ENCODE measurements at places on chromosomes 4 and X.
A peak's percentile ranks its signal among the peaks of the same experiment; 100 is the strongest.

DNA sequence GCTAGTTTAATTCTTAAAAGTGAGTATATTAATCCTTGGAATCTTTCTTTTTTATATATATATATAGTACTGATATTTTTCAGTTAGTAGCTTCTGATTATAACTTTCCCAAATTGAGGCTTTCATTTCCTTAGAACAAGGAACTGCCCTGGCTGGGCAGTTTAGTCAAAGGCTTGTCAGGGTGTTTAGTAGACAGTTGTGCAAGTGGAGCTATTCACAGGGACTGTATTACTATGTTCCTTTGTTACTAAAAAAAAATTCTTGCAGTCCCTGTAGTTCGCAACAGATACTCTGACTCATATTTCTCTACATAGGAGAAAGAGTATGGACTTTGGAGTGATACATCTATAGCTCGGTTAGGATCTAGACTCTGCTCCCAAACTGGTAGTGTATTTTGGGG is 20.8 kb downstream of the USO1 start:
- DNase-seq = peak; percentile 83

DNA sequence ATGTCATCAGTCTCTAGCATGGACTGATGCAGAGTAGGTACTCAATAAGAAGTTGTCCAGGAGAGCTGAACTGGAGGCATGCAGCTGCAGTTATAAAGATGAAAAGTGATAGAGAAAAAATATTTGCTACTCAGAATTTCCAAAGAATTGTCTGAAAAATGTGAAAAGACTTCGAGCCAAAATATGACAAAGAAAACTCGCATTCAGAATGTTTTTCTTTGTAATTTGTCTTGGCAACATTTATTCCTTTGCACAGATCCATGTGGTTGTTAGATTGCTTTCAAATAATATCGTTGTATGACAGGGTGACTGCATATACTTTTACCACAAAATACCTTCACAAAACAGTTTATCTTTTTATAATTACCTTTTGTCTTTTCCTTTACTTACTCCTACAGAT is 128.0 kb upstream of the SLC4A4 start:
- no peak for DNase-seq

DNA sequence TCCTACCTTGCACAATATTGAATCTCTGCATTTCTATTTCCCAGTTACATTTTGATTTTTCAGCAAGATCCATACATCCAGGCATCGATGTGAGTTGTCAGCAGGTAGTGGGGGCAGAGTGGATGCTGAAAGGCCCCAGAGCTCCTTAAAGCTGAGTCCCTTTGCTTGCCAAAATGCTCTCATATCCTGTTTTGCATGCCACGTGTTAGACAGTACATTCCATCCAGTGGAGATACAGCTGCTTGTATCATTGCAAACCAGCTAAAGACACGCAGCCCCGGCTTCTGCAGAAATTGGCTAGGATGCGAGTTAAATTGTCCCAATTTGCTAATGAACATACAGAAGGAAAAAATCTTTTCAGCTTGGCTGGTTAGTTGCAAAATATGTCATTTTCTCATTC is 179.6 kb upstream of the MXRA5 start:
- peak; percentile 41 for DNase-seq

DNA sequence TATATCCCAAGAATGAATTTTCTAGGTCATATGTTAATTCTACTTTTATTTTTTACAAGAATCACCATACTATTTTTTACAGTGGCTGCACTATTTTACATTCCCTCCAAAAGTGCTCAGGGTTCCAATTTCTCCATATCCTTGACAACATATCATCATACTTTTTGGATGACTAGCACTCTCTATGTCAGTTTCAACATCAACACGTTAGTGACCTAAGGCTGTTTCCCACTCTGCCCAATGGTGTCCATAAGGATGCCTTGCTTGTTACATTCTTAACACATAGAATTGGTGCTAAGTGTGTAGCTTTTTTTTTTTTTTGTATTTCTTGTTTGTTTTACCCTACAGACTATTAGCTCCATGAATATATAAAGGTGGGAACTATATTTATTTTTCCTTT is 175.4 kb downstream of the PCDH10 start:
- no peak for DNase-seq

- no peak for DNase-seq
Measured at GRCh38 chrX:14164828-14165227, 135.1 kb upstream of the GEMIN8 start.

DNA sequence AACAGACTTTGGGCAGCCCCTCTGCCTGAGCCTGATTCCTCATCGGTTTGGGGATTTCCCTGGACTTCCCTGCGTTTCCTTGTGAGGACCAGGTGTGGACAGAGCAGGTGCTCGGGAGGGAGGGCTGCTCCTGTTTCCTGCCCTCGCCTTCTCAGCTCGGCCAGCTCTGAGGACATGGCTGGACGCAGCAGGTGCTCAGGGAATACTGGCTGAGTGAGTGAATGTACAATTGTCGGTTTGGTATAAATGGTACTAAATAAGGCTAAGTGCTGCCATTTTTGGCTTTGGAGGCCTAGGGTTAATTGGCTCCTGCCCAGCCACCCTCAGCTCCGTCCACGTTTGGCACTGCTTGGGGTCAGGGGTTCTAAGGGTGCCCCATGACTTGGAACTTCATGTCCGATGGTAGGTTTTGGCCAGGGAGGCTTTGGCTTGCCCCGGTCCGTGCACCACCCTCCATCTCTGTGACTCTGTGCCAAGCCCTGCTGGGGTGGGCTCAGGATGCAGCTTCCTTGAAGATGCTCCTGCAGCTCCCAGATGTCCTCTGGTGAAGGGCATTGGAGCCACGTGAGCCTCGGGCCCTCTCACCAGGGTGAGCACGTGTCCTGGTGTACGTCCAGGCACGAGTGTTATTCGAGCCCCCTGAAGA is 45.0 kb upstream of the NKX1-1 start:
- DNase-seq = no peak

DNA sequence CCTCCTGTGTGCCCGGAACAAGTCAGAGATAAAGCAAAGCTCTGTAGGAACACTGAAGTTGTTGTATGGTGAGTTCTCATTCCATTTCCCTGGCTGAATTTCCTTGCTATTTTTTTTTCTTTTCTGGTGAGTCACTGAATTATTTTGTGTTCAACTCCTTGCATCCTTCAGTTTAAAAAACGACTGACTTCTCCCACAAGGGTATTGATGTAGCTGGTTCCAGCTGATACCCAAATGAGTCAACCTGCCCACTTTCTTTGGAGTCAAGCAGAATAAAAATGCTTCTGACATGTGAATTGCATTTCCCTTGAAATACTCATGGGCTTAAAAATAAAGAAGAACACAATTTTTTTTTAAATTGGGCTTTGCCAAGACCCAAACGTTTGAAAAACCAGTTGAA is 85.5 kb downstream of the SHOX start:
- DNase-seq = no peak

- no peak for DNase-seq
Measured at GRCh38 chr4:128227991-128228571, 59.5 kb downstream of the PGRMC2 start.

- no peak for DNase-seq
Measured at GRCh38 chr4:12881945-12882584, 602.1 kb downstream of the RAB28 start.

GRCh38 chr4:68257719-68258118 is 12.2 kb upstream of the TMPRSS11B start:
- DNase-seq = no peak

GRCh38 chrX:55127692-55128091 is 38.9 kb downstream of the PAGE2 start:
- DNase-seq = peak; percentile 58

DNA sequence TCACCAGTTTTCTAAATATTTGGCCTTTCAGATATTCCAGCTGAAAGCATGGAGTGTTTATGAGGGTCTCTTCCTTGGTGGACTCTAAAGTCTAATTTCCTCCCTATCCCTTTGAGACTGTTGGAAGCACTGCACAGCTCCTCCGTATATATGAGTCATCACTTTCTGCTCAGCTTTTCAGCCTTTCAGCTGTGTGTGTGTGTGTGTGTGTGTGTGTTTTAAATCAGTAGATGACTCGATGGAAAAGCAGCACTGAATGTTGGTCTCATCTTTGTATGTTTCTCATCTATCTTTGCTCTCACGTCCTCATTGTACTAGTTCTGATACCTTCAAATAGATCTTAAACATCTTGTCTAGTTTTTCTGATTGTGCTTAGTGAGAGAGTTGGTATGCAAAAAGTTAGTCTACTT is 81.6 kb downstream of the ZFX start:
- DNase-seq = peak; percentile 85

- DNase-seq = peak; percentile 45
Measured at GRCh38 chrX:17459661-17460060, 84.7 kb downstream of the NHS start.

DNA sequence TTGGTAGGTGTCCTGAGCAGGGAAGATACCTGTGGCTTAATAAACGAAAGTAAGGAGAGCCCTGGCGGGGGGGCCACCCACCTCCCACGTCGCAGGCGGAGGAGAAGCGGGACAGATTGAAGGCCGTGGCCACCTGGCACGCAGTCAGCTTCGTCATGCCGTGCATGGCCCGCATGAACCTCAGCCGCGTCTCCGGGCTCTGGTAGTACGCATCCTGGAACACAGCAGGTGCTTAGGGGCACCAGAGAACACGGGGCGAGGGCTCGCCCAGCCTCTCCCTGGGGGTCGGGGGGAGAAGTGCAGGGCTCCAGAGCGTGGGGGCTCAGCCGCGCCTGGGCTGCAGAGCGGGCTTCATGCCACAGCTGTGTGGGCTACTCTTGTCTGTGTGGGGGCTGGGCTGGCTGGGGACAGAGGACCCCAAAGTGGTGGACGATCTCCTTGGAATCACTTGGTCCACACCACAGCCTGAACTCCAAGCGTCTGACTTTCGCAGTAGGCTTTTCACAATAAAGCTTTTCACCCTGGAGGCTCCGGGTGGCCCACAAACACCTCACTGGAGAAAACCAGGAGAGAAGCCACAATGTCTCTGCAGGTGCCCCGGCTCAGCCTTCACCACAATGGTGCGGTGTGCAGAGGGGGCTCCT is 27.1 kb upstream of the SLC25A6 start:
- DNase-seq = no peak

GRCh38 chrX:152139589-152139988 is 1.2 kb upstream of the MAGEA10 start:
- no peak for DNase-seq

DNA sequence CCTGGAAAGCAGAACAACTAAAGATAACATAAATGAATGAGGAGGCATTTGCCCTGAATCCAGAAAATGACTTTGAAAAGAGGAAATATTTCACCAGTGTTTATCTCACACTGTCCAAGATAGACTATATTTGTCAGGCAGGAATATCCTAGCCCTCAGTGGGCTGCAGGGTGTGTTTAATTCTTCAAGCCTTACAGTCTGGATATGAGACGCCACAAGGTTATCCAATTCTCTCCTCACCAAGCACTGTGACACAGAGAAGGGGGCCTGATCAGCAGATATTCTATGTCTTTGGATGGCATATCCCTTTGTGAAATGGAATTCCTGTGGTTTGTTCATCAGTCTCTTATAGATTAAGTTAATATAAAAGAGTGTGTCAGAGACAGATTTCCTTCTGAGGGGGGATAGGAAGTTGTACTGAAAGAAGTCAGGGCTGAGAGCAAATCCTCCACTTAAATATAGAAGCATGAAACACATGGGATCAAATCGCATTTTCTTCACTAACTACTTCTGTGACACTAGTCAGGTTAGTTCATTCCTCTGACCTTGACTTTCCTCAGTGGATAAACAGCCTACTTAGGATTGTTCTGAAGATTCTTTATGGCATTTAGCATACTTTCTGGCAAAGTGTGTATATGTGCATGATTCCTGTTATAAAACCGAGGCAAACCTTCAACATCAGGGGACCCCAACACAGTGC is 6.8 kb upstream of the G3BP2 start:
- no peak for DNase-seq

DNA sequence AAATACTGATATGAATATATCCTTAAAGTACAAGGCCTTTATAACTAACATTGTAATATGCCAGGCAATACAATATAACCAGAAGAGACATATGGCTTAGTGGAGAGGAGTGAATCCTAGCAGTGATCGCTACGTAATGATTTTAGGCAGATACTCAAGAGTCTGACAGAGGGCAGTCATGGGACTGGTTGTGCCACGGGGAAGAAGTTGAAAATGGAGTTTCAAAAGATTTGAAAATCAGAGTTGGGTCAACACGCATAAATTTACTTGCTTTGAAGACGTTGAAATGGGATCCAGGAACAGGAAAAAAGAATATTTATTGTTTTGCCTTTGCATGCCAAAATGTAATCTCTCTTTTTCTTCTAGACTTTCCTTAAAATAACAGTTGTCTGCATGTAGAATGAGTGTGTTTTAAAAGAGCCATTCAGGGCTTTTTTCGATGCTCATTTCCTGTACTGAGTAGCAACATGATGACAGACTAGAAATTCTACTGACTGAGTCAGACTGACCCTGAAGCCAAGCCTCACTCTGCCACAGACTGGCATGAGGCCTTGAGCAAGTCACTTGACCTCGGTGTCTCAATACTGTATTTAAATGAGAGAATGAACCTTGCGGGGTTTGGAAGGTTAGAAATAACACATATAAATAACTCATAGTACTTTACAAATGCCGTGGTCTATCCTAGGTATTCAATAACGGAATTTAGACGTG is 8.1 kb upstream of the SMS start:
- peak; percentile 91 for DNase-seq

DNA sequence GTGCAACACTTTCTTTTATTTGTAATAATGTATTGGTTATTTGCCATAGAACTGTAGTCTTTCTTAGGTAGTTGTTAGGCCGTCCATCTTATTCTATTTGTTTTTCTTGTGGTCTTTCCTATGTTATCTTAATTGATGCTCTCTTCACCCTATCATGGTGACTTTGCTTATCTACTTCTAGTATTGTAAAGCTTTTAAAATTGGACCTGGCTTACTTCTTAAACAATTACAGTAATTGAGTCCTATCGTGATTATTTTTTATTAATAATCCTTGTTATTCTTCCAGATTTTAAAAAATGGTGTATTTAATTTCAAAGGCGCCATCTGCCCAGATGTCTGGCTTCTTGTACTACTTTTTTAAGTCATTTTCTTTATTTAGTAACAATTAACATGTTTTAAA is 63.7 kb downstream of the CLCN5 start:
- no peak for DNase-seq

GRCh38 chr4:10413177-10413576 is 44.0 kb downstream of the ZNF518B start:
- no peak for DNase-seq

DNA sequence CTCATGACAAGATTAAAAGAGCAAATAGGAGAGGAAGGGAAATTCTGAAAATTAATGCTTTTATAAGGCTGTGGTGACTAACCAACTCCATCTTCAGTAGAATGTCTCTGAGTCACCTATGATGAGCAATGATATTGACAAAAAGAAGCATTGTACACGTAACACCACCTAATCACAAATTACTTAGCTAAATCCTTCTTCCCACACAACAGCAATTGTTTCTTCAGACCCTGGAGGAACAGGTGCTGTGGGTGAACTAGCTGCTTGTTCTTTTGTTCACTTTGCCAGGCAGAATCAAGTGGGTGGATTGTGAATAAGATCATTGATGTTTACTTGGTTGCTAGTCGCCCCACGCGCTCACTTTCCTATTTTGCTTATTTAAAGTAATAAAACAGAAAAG is 315.5 kb downstream of the CAMK2D start:
- peak; percentile 87 for DNase-seq

GRCh38 chr4:1459081-1459721 is 53.0 kb upstream of the NKX1-1 start:
- DNase-seq = no peak

- no peak for DNase-seq
Measured at GRCh38 chr4:5701971-5702370, 6.4 kb downstream of the EVC2 start.

All from fibroblast of pulmonary artery (primary cell).